ENCODE measurements at places on chromosomes 3 and 15.

GRCh38 chr3:142087676-142088075 is 61.7 kb downstream of the TFDP2 start:
- no peak for DNase-seq

DNA sequence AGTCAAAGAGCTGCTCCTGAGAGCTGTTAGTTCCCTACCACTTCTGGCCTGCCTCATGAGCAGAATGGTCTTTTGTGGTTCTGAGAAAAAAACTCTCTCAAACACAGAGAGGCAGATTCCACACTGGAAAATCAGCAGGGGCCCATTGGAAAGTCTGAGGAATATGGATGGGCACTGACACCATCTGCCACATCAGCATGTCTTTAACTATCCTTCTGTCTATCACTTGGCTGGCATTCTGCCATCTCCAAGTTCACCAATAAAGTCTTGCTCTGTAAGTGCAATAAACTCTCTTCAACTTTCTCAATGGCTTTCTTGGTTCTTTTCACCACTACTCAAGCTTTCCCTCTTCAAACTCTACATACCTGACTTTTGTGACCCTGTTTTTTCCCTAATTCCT is 101.3 kb upstream of the GALNT15 start:
- DNase-seq = no peak

- DNase-seq = no peak
Measured at GRCh38 chr15:32701863-32702262, 15.9 kb upstream of the GREM1 start.

GRCh38 chr3:177257625-177258024 is 60.3 kb upstream of the TBL1XR1 start:
- DNase-seq = no peak

DNA sequence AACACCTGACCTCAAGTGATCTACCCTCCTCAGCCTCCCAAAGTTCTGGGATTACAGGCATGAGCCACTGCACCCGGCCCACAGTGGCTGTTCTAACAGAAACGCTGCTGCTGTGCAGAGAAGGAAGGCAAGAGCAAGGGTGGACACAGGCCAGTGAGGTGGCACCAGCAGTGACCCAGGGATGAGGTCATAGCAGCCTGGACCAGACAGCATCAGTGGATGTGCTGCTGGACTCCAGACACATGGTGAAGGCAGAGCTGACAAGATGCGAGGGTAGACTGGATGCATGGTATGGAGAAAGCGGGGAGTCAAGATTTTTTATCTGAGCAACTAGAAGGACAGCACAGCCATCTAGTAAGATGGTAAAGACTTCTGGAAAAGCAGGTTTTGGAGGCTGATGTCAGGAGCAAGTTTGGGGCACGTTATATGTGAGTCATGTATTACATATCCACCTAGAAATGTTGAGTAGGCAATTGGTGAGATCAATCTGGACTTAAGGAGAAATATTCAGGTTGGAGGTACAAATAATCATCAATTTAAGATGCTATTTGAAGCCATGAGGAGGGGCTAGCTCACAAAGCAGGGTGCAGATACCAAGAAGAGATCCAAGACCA is 22.1 kb upstream of the TJP1 start:
- no peak for DNase-seq

- DNase-seq = no peak
Measured at GRCh38 chr3:132210476-132211346, 106.5 kb upstream of the ACP3 start.

- DNase-seq = no peak
Measured at GRCh38 chr3:22269831-22270230, 518.8 kb upstream of the ZNF385D start.

Data from GM12891 (cell line).